ENCODE measurements at places on chromosomes 1 and 21.

DNA sequence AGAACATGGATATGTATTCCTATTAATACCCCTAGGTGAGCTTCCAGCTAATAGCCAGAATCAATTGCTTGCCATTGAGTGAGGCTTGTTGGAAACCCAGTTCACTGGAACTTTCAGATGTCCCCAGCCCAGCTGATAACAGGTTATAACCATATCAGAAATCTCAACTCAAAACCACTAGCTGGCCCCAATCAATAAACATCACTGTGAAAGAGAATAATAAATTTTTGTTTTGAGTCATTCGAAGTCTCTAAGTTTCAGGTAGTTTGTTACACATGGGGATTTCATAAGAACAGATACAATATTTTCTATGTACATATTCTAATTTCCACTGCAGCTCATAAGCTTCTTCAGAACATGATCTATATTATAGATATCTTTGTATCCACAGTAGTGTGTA is 162.9 kb upstream of the SNX7 start:
- DNase-seq: no peak

DNA sequence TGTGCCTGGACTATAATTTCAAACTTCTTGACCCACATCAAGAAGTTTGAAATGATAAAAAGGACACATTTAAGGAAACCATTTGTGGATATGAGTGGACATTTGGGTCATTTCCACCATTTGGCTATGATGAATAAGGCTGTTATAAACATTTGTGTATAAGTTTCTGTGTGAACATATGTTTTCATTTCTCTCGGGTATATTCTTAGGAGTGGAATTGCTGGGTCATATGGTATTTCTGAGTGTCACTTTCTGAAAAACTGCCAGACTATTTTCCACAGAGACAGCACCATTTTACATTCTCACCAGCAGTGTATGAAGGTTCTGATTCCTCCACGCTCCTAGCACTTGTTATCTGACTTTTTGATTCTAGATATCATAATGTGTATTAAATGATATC is 50.8 kb downstream of the GPR137B start:
- DNase-seq: no peak

- peak; percentile 98 for DNase-seq
Observed at GRCh38 chr1:246428542-246429308, 78.4 kb downstream of the SMYD3 start.

GRCh38 chr1:200040481-200041138 is 13.1 kb downstream of the NR5A2 start:
- DNase-seq: no peak

- DNase-seq: no peak
Observed at GRCh38 chr21:21216047-21216446, 217.8 kb downstream of the NCAM2 start.

DNA sequence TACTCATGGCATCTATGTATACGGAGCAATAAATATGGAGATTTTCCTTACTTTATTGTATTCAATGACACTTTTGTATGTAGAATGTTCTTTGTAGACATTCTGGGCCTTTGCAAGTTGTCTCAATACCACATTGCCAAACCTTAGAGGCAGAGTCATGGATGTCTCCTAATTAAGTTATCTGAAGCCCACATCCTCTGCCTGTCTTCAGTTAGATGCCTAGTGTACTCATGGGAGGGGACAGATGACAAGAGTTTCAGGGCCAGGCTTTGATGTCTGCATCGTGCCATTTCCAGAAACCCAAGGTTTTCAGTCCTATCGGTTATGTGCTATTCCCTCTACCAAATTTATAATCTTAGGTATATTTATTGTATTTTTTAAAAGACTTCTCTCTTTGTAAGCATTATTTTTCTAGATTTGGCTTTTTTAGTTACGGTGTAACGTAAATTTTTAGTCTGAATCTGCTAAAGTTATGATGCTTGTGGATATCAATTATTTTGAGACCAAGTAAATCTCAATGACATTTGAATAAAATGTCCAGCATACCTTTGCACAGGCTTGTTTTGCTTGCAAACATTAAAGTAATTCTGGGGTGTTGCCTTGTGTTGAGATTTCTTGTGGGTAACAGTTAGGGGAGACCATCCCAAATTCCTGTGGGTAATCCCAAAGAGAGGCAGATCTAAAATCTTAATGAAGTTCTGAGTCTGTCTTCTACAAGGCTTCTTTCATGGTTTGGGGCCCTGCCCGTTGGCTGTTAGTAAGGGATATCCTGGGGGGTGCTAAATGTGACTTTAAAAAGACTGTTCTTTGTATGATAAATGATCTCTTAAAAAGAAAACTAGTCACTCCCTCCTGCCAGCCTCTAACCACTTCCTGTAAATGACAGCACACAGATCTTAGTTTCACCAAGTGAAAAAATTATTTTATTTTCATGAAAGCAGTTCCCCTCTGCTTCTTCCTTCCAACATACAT is 8.0 kb upstream of the MACF1 start:
- peak; percentile 77 for DNase-seq

GRCh38 chr1:32208891-32209328 is at the start of gene DCDC2B:
Gene DCDC2B (plus strand): TSS chr1:32209089. CDS start chr1:32209094, 5 bp downstream.
- DNase-seq: peak; percentile 25

DNA sequence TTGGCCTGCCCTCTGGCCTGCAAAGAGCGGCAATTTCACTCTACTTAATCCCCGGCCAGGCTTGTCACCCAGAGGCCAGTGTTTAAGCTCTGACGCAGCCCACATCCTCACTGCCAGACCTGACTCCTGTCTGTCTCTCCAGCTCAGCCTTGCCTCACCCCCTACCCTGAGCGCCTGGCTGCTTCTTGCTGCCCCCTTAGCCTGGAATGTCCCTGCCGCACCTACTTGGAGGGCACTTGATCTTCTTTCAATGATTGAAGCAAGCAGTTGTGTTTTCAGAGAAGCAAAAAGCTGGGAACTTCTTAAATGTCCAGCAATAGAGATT is 87.4 kb upstream of the ZBTB40 start:
- no peak for DNase-seq

DNA sequence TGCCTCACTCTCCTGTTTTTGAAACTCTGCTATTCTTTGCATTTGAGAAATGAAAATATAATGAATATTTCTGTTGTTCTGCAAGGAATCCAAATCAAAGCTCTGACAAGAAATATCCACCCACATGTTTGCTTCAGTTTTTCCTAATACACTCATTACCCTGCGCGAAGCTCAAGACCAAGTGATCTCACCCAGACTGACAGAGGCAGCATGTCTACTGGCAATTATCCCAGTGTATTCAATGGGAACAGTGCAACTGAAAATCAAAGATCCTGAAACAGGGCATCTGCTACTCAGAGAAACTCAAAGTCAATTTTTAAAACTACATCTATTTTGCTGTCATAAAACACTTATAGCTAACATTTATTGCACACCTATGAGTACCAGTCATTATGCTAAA is 321.0 kb upstream of the LRRC7 start:
- DNase-seq: peak; percentile 13

Measured in fibroblast of upper back skin (primary cell).